Fibroblast of skin of back (primary cell): ENCODE measurements at places on chromosomes 7 and 10.

DNA sequence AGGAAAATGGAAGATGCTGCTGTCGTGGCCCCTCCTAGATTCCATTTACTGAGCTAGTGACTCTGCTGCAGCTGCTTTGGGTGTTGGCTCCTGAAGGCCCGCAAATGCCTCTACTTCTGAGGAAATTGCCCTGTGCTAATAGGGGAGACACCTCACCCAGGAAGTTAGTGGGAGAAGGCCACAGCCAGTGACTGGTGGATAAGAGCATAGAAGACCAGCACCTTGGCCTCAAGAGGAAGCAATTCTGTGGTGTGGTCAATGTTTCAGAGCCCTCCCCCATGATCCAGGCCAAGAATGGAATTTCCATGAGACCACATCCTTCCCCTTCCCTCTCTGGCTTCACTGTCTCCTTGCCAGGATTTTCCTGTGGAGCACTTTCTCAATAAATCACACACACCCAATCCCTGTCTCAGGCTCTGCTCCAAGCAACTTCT is 25.0 kb upstream of the FZD1 start:
- DNase-seq, result peak; percentile 82

DNA sequence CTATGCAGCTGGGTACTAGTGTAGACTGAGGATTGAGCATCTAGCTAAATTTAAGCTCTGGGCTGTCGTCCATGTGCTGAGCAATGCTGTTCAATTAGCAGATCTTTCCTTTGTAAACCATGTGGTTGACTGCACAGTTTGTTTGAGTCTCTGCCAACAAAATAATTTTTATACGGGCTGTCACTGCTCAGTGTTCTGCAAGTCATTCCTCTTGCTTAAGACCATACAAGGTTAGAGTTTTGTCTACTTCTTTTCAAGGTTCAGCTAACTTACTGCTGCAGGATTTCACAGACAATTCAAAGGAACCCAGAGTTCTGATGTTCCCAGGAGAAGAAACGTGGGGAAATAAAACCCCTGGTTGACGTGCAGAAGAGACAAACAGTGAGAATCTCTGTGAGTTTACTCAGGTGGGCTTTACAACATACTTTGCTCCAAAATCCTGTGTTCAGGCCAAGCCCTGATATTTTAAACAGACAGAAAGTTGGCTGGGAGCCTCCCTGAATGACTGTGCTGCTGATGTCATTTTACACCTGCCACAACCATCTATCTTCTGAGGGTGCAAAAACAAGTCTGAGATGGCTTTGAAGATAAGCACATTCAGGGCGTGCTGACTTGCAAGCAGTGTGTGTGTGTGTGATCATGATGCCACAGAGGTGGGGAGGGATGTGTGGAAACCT is 177.1 kb upstream of the SVIL start:
- peak; percentile 88 for DNase-seq

- peak; percentile 83 for DNase-seq
Measured at GRCh38 chr10:78623578-78624215, 445.1 kb upstream of the ZMIZ1 start.

DNA sequence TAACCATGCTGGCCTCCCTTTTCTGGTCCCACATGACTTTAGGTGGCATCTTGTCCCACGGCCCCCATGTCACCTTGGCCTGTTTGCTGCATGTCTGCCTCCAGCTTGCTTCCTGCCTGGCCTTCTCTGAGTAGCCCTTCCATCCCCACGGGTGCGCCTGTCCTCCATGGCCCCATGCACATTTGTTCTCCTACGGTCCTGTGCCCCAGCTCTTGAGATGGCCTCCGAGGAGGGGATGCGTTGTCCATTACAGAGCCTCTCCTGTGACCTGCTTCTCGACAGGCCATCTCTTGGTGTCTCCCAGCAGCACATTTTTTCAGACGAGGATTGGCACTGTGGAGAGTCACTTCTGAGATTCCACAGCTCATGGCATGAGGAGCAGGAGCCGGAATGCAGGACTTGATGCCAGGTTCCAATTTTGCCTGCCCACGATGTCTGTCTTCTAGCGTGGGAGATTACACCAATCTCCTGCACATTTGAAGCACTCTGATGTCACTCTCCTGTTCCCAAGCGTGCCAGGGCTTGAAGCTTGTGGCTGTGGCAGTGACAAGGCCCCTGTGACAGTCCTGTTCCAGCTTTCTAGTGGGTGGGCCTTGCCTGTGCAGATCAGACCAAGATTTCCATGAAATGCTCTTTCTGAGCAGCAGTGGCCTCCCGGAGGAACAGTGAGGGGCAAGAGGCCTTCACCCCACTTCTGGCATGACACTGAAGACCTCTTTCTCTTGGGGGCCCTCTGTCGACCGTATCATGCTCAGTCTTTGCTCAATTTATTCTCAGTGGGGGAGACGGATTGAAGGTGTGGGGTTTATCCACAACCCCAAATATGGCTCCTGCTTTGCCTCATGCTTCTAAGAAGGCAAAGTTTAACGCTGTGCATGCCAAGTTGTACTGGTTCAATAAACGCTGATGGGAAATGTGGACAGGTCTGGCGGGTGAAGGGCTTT is 13.4 kb downstream of the WDFY4 start:
- DNase-seq, result no peak

- no peak for DNase-seq
Measured at GRCh38 chr7:155749578-155749977, 62.7 kb downstream of the SHH start.

DNA sequence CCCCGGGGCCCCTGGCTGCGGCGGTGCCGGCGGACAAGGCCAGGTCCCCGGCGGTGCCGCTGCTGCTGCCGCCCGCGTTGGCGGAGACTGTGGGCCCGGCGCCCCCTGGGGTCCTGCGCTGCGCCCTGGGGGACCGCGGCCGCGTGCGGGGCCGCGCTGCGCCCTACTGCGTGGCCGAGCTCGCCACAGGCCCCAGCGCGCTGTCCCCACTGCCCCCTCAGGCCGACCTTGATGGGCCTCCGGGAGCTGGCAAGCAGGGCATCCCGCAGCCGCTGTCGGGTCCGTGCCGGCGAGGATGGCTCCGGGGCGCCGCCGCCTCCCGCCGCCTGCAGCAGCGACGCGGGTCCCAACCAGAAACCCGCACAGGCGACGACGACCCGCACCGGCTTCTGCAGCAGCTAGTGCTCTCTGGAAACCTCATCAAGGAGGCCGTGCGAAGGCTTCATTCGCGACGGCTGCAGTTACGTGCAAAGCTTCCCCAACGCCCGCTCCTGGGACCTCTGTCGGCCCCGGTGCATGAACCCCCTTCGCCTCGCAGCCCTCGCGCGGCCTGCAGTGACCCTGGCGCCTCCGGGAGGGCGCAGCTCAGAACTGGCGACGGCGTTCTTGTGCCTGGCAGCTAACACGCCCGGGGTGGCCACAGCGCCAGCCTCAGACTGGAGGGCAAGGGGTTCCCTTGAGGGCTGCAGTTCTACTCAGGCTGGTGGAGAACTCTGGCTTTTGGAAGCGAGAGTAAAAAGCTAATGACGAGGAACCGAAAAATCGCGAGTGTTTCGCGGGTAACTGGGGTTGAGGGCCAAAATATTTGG is 804 bp downstream of the FRAT1 start:
- peak; percentile 22 for DNase-seq

DNA sequence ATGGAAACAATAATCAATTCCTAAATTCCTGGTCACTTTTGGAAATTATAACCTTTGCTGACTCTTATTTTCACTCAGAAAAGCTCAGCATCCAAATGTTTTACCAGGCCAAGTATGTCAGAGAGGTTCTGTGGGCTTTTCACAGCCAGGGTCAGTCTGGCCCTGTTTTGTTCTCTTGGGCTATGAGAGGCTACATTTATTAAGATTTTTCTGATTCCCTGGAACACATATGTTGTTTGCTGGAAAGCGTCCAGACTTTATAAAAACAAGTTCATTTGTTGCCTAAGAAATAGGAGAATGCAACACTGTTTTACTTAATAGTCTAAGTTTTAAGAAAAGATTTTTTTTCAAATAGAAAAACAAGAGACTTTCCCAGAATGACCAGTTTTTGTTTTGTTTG is 238.4 kb upstream of the PLXDC2 start:
- no peak for DNase-seq

DNA sequence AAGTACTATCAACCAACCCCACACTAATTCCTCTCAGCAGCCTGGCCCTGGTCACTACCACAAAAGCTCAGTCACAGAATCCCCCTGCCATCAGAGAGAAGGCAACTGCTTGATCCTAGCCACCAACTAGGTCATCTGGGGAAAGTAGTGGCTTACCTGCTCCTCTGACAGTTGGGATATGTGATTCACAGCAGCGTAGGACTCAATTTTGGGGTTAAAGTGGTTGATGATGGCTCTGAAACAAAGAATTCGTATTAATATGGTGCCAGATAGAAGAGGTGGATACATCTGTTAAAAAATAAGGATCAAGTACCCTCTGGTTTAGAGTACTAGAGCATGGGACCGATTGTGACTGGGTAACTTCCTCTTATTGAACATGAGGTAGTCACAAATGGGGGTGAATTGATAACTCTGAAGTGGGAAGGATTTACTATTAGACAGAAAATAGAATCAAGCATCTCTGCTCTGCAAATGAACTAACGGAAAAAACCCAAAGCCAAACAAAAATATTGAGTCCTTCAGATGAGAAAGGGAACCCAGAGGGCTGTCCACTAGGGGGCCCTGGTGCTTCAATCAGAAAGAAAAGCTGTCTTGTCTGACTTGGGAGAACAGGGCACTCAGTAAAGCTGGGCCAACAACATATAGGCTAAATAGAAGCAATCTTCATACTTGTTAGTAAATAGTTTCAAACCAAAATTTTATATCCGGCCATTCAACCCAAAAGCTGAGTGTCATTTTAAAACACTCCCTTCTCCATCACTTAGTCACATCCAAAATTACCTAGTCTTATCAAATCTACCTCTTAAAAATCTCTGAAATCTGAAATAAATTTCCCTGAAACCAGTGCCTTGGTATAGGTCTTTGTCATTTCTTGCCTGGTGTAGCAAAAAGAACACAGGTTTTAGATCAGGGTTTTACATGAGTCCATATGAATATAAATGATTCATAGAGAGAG is 45.9 kb upstream of the KCNIP2 start:
- peak; percentile 75 for DNase-seq

DNA sequence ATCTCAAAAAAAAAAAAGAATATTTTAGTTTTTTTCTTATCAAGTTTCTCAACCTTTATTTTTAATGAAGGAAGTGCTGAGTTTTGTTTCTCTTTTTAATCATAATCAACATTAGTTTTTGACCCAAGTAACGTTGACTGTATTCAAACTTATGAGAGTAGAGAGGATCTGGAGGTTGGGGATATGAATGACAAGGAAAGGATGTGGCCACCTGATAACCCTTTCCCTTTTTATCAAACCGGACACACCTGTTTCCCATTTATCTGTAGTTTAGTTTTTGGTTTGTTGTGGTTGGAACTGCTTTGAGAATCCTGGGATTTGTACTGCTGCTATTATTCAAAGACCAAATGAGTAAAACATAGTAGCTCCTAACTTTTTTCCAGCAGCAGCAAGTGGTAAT is 38.6 kb downstream of the HACD1 start:
- DNase-seq, result no peak

- DNase-seq, result no peak
Measured at GRCh38 chr10:105674448-105674847, 1033.4 kb downstream of the SORCS3 start.

GRCh38 chr10:76581506-76582256 is 1055.9 kb downstream of the KCNMA1 start:
- no peak for DNase-seq

DNA sequence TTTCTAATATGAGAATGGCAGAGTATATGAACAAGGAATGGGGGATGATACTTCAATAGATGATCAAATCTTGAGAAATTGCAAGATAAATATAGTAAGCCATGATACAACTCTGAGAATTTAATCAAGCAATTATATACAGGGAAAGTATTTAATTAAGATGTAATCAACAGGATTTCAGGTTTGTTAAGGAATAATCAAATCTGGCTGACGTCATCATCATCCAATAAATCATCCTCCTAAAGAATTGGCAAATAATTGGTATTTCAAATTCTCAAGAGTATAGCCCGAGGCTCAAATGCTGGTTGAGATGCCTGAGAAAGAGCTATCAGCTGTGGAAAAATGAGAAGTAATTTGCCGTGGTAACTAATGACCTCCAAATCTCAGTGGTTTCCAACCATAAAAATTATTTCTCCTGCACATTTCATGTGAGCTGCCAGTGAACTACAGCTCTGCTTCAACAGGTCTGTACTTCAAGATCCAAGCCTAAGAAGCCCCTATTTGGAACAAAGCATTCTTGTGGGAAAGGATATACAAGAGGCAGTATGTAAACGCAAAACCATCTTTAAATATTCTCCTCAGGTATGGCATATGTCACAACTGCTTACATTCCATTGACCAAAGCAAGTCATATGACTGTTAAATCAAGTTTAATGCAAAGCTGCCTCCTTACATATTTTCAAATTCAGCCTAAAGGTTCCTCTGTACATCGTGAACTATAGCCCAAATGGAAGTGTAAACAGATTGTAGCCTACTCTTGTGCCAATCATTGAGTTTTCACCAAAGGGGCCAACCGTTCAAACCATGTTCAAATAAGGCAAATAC is 503.0 kb downstream of the KIF20B start:
- no peak for DNase-seq

DNA sequence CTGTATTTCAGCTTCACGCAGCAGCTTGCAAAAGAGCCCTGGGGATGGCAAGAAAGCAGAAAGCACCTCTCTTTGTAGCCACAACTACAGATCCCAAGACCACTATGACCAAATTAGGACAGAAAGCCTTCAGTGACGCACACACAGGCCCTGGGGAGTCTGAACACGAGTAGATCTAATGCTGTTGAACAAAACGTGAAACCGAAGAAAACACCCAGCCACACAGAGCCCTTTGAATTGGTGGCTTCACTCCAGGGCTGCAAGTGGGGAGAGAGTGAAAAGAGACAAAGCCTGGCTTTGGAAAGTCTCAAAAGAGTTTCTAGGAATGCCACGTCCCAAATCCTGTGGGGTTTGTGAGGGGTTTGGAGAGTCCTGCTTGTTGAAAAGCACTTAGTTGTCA is 28.4 kb downstream of the PLXNA4 start:
- DNase-seq, result peak; percentile 19

DNA sequence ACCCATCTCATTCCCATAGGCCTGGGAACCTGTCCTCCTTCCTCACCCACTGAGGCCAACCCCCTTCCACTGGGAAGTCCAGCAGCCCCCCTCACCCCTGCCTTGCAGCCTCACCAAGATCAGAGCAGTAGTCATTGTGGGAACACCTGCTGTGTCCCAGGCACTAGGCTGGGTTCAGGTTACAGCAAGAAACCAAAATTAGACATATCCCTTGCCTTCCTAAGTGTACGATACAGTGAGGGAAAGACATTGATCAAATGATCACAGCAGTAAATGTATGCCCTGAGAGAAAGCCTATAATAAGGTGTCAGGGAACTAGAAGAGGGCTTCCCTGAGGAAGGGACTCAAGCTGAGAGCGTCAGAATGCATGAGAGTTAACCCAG is 17.0 kb upstream of the C10orf105 start:
- no peak for DNase-seq

- DNase-seq, result peak; percentile 87
Measured at GRCh38 chr7:2638224-2638991, 6.6 kb downstream of the TTYH3 start.

DNA sequence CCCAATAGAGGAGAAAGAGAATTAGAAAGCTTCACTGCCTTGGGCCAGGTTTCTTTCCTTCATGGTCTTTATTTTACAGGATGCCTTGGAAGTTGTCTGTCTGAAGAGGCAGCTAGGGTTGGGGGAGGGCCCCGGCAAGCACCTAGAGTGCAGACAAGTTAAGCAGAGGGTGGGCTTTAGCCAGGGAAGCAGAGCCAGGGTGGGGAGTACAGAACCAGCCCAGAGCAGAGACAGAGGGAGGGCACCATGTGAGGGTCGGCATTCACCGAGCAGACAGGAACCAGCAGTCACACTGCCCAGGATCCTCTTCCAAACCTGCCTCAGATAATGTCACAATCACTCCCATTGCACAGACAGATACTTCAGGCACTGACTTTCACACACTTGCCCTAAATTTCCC is 75.9 kb downstream of the ADARB2 start:
- DNase-seq, result no peak

GRCh38 chr10:124671486-124672075 is 72.6 kb downstream of the FAM53B start:
- peak; percentile 52 for DNase-seq
